Cardiac fibroblast (primary cell): ENCODE measurements at places on chromosomes 16 and 17.

DNA sequence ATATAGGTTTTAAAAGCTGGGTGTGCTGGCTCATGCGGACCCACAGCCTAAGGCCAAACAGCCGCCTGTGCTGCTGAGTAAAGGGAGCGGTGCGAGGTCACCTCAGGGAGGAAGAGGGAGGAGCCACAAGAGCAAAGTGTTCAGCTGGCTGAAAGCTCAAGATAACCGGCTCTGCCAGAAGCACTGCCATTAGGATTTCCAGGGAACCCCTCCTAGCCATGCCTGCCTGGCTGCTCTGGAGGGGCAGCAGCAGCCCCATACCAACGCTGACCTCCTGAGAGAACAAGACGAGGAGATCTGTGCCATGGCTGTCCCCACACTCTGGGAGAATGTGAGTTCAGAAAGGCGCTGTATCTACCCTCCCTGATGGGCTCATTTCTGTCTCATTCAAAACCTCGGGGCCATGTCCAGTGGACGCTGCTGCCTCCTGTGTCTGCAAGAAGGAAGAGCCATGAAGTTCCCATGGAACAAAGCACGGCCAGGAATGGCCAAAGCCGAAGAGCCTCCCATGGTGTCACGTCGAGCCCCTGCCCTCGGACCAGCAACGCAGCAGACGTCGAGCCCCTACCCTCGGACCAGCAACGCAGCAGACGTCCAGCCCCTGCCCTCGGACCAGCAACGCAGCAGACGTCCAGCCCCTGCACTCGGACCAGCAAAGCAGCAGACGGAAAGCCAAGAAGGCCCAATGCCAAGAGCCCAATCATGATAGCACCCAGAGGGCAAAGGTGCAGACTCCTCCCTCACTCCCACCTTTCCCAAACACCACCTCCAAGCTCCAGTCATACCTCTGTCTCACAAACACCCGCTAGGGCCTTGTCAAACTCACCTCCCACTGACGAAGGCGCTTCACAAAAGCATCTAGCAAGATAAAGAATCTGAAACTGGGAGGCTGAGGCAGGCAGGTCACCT lies 107.0 kb downstream of the ANKRD11 start:
- peak; percentile 50 for DNase-seq

DNA sequence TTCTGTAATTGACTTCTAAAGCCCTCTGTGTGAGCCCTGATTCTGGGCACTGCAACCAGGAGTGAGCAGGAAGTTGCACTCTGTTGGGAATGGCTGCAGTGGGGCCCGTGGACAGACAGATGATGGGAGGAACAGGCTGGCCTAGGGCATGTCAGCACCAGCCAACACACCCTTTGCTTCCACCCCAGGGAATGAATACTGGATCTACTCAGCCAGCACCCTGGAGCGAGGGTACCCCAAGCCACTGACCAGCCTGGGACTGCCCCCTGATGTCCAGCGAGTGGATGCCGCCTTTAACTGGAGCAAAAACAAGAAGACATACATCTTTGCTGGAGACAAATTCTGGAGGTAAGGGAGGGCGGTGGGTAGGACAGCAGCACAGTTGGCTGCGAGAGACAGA lies 10.8 kb upstream of the LPCAT2 start:
- no peak for DNase-seq

DNA sequence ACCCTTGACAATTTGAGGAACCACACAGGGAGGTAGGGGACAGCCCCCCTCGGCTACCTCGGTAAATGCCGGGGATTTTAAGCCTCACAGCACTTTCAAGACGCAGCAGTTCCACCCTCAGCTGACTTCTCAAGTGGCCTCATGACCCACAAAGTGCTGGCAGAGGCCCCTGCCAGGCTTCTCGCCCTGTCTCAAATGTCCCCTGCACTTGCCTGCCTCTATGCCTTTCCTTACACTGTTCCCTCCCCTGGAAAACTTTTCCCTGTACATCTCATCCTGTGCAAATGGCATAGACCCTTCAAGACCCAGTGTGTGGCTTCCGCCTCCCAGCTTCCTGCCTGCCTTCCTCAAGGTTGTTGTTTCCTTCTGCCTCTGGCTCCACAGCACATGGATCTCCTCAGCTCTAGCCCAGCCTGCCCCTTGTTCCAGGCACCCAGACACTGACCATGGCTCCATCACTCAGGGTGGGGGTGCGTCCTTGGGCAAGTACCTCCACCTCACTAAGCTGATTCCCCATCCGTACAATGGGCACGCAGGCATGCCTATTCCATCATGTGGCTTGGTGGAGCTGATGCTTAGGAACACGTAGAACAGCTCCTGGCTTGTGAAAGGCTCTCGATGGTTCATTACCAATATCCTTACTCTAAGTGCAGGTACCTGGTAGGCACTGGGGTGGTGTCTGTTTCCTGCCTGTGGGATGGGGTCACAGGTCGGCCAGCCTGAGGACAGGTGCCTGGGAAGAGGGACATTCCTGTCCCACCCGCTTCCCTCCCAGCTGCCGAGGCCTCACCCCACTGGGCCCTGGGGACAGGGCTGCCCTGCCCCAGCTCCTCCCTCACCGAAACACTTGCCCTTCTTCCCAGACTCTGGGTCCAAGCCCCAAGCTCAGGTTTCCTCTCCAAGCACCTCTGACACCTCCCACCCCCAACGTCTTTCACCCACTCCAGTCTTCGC lies 24.0 kb downstream of the MMP15 start:
- DNase-seq, result no peak

- peak; percentile 25 for DNase-seq
Observed at GRCh38 chr16:51540259-51540658, 389.2 kb upstream of the SALL1 start.

DNA sequence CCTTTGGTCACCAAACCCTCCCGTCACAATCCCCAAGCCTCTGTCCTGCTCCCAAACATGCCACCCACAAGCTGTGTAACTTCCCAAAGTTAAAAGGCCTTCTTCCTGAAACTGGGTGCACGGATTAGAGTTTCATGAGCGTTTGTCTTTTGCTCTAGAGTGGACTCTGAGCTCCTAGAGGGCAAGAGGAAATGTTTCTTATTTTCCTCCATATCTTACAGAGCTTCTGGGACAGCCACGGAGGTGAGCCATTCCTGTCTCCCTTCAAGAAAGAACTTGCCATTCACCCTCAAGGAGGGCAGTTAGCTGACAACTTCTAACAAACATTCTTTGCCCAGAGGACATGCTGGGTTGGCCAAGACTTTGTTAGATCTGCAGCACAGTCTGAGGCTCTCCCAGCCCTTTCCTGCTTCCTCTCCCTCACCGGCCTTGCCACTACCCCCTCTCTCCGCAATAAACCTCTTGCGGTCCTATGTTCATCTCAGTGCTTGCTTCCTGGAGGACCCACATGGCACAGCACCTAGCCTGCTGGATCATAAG lies 2.6 kb upstream of the MYCBPAP start:
- DNase-seq, result no peak

DNA sequence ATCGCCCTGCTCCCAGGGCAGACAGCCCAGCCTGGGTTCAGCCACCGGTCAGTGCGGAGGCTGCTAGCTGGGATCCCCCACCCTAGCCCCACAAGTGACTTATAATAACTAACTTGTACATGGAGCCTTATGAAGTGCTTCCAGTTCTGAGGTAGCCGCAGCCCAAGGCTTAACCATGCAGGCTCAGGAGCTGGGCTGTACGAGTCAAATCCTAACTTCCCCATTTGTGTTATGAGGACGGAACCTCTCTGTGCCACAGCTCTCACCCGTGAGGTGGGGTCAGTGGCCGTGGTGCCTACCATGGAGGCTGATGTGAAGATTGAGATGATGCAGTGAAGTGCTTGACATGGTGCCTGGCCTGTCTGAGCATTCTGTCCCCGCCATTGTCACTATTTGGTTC lies 27.8 kb upstream of the GOSR2 start:
- DNase-seq, result no peak
